ENCODE measurements at places on chromosomes 11 and 22.
A peak's percentile ranks its signal among the peaks of the same experiment; 100 is the strongest.

GRCh38 chr11:62708793-62709192, 1.3 kb downstream of the GNG3 start:
- DNase-seq, result no peak

GRCh38 chr11:128289048-128289447, 298.3 kb downstream of the ETS1 start:
- DNase-seq, result no peak

DNA sequence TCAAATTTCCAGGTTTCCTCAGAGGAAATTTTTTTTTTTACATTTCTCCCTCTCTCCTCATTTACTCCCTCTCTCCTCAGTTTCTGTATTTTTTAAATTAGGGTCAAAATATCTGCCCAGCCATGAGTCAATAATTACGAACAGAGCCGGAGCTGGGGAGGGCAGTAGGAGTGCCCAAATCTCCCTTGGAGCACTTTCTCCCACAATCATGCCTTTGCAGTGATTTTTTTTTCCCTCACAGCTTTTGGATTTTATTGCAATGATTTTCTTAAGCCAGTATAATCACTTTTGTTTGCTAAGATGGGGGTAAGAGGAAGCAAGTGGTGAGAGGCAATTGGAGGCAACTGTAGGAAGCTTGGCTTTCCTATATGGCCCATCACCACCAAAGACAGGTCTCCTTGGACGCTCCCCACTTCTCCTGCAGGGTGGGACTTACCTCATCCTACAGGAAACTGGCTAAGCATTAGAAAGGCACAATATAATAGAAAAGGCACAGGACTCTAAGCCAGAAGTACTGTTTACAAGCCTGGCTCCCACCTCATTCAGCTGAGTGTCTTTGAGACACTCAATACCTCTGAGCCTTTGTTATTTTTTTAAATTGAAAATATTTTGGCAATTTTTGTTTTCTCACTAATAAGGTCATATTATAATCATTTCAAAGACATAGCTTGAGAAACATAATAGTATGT, 192.6 kb upstream of the PITPNB start:
- DNase-seq, result no peak

GRCh38 chr11:71472357-71472885, 19.4 kb downstream of the NADSYN1 start:
- DNase-seq, result no peak

GRCh38 chr11:2527621-2528291, 82.9 kb downstream of the KCNQ1 start:
- DNase-seq, result no peak

DNA sequence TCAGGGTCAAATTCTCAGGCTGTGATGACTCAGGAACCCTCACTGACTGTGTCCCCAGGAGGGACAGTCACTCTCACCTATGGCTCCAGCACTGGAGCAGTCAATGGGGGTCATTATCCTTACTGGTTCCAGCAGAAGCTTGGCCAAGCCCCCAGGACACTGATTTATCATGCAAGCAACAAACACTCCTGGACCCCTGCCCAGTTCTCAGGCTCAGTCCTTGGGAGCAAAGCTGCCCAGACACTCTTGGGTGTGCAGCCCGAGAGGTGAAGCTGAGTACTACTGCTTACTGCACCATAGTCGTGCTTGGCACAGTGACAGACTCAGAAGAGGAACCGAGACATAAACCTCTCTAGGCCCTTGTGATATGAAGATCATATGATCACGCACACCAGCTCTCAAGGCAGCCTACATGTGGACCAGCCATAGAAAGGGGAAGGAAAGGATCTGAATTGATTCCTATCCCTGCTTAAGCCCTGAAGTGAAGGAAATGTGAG, 58.2 kb downstream of the ZNF280B start:
- DNase-seq, result no peak

- DNase-seq, result no peak
Measured at GRCh38 chr11:11808992-11809615, 32.7 kb upstream of the USP47 start.

- DNase-seq, result no peak
Measured at GRCh38 chr22:36333644-36334043, 54.1 kb downstream of the MYH9 start.

DNA sequence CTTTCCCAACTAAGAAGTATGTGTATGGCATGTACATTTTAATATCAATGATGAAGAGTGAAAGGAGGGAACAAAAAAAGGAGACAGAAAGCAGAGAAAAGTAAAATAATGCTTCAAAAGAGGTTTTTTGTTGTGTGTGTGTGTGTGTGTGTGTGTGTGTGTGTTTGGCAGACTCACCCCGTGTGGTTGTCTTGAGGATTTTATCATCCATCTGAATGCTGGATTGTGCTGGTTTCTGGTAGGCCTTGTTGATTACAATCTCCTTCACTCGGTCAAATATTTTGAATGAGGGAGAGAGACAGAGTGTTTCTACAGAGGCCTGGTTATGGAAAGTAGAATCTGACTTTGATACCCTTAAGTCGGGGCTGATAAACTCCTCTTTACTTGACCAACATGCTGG, 128.5 kb downstream of the ENTHD1 start:
- no peak for DNase-seq

GRCh38 chr11:63337070-63337469, 32.5 kb upstream of the SLC22A9 start:
- DNase-seq, result no peak

DNA sequence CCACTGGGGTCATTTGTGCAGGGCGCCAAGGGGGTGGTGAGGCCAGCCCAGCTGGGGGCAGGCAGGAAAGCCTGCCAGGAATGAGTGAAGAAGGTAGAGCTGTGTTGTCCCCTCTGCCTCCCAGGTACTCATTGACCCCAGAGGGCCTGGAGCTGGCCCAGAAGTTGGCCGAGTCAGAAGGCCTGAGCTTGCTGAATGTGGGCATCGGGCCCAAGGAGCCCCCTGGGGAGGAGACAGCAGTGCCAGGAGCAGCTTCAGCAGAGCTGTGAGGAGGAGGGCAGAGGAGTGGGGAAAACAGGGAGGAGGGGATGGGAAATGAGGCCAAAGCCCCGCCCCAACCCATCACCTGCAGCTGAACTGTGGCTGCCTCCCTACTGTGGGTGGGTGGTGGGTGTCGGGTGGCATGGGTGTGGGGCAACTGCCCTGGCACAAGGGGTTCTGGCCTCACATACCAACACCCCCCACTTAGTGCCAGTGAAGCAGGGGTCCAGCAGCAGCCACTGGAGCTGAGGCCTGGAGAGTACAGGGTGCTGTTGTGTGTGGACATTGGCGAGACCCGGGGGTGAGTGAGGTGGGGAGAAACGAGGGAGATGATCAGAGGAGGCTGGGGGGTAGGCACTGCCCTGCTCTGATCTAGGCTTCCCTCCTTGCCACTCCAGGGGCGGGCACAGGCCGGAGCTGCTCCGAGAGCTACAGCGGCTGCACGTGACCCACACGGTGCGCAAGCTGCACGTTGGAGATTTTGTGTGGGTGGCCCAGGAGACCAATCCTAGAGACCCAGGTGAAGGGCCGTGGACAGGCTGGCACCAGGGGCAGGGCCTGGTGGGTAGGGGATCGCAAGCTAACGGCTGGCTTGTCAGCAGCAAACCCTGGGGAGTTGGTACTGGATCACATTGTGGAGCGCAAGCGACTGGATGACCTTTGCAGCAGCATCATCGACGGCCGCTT, 3.0 kb downstream of the MUS81 start:
- DNase-seq, result no peak

DNA sequence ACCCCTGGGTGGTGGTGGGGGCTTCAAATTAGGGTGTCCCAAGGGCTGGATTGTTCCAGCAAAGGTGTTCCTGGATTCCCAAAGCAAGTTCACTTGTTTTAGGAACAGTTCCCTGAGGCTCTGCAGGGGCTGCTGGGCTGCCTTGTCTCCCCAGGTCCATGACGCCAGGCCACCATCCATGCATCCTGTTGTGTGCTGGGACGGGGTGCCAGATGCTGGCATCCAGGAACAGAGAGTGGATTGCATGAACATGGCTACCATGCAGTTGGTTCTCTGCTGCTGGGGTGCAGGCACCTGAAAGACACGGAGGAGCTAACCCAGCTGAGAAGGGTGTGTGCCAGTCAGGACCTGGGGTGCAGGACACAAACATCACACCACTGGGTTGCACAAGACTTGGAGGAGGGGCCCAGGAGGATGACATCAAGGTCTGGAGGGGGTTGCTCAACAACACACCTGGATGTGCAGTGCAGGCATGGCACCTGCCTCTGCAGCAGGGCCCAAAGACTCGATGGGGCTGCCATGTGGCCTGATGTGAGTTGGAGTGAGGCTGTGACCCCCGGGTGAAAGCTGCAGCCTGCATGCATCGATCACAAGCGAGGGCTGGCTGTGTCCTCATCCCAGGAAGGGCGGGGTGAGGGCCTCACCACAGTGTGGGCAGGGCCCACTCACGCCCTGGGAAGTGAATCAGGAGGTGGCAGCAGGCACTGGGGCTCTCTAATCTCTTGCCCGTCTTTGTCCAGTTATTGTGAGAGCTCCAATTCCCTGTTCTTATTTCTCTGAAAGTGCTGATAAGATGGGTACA, 74.0 kb upstream of the CLDN5 start:
- no peak for DNase-seq

DNA sequence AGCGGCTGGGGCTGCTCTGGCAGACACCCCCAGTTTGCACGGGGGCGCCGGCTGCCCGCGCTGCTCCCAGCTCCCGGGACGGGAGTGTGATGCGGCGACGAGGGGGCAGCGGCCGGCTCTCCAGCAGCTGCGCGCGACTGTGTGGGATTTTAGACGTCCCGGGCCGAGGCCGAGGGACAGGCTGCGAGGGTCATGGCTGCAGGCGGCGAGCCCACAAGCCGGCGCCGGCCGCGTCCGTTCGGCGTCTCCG, 159 bp downstream of the FZD4 start:
- DNase-seq, result no peak

GRCh38 chr11:117520201-117520600, 192.5 kb downstream of the CEP164 start:
- no peak for DNase-seq

DNA sequence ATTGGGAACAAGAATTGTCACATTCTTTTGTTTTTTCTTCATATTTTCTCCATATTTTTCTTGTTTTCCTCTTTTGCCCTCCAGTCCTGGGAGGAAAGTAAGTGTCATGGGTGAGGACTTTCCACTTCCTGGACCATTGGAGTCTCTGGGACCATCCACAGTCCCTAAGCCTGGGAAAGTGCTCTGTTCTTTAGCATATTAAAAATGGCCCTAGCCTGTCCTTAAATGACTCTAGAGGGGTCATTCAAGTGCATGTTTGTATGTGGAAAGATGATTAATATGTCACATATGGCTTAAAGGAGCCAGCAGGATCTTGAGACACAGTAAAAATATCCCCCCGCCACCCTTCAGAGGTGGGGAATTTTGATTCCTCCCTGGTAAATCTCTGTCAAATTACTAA, 20.1 kb upstream of the SCGB1D1 start:
- no peak for DNase-seq

- no peak for DNase-seq
Measured at GRCh38 chr22:43745411-43745770, 66.7 kb downstream of the EFCAB6 start.

DNA sequence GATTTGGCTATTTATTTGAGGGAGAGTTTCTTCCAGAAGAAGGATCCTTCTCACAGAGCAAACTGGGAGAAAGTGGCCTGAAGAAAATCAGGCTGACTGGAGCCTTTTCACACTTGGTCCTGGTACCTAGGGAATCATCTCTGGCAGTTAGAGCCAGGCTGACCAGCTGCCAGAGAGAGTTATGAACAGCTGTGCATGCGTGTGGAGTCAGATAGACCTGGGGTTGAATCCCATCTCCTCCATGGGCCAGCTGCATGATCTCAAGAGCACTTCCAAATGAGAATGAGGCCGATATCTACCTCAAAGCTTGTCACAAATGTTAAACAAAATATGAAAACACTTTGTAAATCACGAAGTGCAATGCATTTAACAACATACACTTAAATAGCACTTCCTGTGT, 390.0 kb downstream of the TENM4 start:
- DNase-seq, result no peak

DNA sequence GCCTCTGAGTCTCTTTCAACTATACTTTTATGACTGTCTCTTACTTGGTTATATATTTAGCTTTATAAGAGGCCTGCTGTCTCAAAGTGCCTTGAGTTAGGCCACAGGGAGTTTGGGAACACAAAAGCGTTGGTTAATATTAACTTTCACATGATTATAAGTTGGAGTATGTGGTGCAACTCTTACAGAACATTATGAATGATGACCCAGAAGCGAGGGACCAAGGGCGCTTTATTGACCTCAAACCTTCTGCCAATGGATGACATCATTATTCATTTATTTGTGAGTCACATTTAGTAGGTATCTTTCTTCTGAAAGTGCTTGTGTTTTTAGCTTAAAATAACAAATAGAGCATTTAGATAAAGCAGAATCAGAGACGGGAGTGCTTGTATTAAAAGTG, 298.0 kb upstream of the ZC3H12C start:
- DNase-seq, result no peak

DNA sequence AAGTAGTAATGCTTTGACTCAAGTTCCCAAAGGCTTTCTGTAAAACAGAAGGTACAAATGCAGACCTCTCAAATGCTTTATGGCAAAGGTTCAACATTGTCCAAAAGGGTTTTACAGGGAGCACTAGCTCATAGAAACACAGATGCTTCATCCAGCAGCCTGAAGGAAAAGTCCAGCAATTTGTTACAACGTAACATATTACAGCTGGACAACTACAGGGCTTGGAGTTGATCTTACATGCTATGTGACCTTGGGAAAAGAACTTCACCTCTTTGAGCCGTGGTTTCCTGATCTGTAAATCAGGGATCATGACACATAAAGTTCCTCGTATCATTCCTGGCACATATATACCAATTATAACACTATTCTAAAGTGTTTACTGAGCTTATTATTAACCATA, 84.9 kb downstream of the DDIAS start:
- DNase-seq, result no peak

DNA sequence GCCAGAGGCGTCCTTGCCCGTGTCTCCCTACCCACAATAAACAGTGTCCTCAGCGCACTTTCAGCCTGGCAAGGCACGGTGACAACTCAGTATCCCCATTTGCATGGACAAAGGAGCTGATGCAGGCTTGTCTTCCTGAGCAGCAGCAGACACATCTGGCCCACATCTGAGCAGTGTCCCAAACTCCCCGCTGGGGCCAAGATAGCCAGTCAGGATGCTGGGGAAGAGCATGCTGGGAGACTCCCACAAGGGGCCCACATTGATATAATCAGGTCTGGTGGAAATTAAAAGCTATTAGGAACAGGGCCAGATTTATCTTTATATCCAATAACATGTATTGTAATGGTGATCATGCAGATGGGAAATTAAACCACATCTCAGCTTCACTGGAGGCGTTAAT, 24.7 kb downstream of the DSCAML1 start:
- no peak for DNase-seq

- no peak for DNase-seq
Measured at GRCh38 chr22:44299124-44299523, 13.6 kb downstream of the SHISAL1 start.

- DNase-seq, result no peak
Measured at GRCh38 chr11:128610721-128611617, 23.6 kb upstream of the ETS1 start.

- peak; percentile 66 for DNase-seq
Measured at GRCh38 chr11:65355776-65356393, 1.3 kb downstream of the TIGD3 start.

DNA sequence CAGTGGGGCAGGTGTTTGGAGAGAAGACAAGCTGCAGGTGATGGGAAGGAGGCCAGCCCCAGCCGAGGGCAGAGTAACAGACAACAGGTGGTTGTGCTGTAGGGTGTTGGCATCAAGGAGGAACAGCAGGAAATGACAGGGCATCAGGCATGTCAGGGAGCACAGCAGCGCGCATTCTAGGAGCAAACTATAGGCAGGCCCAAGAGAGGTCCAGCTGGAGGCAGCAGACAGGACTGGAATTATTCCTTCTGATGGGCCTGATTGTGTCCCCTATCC, 13.6 kb downstream of the ADM start:
- no peak for DNase-seq
